ENCODE measurements at places on chromosomes 3 and 15.

GRCh38 chr3:143476965-143477640, 357.5 kb downstream of the CHST2 start:
- no peak for DNase-seq

GRCh38 chr3:51401735-51402134, 10.7 kb downstream of the RBM15B start:
- DNase-seq: no peak

DNA sequence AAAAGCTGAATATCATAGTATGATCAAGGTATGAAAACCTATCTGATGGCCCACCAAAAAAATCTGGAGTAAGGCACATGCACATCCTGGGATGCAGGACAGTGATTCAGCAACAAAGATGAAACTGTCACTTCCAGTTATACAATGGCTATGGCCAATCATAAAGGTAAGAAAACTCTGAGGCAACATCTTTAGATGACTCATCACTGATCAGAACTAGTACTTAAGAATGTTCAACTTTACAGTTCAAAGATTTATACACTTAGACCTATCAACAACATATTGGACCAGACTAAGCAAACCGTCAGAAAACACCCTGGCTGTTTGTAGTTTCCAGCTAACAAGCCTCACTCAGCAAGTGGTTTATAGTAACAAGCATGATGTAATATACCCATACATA, 21.3 kb upstream of the PLCH1 start:
- DNase-seq: no peak

DNA sequence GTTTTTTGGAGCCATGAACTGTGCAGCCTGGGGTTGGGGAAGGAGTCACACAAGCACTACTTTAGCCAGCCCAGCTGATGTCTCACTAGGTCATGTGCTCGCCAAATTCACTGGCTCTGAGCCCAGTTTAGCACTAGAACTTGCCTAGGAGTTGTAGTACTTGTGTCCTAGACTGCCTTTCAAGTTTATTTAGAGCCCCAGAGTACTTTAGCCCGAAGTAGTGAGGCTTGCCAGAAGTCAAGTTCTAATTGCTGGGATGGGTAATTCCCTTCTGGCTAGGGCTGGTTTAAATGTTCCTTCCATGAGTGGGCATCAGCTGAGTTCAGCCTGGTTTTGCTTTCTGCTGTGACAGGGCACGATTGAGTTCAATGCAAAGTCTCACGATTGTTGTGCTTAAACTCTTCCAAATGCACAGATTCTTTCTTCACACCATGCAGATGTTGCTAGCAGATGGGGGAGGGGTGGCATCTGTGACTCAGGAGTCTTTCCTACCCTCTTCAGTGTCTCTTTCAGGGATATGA, 228.2 kb upstream of the ZPLD1 start:
- DNase-seq: no peak

DNA sequence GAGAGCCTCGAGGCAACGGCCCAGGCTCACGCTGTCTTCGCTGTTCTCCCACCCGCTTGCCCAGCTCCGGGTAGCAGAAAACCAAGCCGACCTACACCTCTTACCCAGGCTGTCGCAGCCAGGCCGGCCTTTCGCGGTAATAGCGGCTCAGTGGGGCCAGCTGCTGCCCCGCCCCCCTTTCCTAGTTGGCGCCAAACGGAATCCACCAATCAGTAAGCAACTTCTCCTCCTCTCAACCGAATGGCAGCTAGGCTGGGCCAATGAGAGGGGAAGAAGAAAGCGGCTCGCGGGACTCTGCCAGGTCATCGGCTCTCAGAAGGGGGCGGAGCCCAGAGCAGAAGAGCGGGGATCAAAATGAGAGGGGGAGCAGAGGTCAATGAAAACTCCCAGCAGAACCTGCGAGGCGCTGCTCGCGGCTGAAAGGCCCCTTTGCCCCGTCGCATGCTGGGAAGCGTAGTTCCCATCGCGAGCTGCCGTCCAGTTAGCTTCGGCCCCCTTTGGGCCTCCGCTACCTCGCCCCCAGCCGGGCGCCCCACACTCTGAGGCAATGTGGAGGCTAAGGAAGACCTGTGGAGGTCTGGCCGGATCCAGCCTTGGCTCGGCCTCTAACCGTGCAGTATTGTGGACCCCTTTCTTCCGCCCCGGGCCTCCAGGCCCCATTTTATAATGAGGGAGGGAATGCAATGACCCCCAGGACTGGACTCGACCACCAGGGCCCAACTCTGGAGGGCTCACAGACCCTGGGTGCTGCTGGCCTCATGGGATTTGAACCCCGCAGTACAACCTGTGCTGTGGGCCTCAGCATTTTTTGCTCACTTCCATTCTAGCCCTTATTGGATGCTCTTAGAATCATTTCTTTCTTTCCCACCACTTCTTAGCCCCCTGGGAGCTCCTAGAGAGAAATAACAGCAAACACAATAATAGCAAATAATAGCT, at the start of gene CDC25A:
Gene CDC25A (minus strand): TSS at position 152 of the 936 bp plus-strand sequence. CDS start 470 bp downstream, outside the sequence.
- DNase-seq: peak; percentile 98

DNA sequence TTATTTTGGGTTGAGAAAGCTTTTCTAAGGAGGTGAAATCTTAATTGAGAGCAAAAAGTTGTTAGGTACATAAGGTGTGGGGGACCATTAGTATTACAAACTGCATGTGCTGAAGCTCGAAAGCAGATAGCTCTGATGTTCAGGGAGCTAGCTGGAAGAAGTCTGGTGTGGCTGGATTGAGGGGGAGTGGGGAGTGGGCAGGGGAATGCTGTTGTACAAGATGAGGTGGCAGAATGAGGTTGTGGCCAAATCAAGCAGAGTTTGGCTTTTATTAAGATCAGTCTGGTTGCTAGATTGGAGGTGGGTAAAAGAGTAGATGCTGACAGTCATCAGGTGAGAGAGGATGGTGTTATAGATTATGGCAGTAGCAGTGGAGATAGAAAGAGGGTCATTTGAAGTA, 32.1 kb downstream of the UBE2E2 start:
- DNase-seq: no peak

DNA sequence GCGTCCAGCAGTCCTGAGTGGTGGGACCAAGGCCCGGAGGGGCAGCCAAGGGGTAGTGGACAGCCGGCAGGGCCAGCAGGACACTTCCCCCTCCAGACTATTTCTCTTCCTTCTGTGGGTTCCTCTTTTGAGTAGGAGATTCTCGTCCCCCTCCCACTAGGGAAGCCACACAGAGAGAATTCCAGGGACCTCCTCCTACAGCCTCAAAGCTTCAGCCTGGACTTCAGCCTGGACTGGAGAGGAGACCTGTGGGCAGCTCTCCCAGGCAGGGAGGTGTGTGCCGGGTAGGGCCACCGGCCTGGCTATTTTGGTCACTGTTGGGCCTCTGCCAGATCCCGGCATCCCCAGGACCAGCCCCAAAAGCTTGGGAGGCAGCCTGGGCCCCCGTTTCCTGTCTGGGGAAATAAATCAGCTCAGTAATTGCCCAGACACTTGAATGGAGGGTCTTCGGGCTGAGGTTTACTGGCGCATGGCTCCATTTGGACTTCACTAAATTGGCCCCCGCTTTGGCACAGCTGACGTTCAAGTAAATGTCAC, 1.3 kb downstream of the SLC6A6 start:
- no peak for DNase-seq

- no peak for DNase-seq
Measured at GRCh38 chr15:70274255-70274880, 176.7 kb upstream of the TLE3 start.

DNA sequence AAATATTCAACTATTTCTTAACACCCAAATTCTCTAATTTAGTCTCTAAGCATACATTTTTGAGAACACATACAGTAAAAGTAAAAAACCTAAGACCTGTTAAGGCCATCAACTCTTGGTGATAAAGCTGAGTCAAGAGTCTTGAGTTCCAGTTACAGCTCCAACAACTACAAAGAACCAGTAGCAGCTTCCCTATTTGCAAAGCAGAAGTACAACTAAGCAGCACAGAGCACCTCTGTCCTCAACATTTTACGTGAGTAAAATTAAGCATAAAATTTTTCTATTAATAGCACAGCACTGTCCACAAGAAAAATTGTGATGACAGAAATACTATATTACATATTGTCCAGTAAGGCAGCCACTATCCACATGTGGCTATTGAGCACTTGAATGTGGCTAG, 4.4 kb downstream of the PCOLCE2 start:
- no peak for DNase-seq

GRCh38 chr3:39126532-39127071, 19.1 kb downstream of the TTC21A start:
- no peak for DNase-seq
